Upper lobe of right lung (tissue), 1 donor: ENCODE measurements at places on chromosomes 5 and 9. TPM values are rescaled to one million over a fixed set of nuclear protein-coding genes. Genes with fewer than 3 reads are reported as not detected.

DNA sequence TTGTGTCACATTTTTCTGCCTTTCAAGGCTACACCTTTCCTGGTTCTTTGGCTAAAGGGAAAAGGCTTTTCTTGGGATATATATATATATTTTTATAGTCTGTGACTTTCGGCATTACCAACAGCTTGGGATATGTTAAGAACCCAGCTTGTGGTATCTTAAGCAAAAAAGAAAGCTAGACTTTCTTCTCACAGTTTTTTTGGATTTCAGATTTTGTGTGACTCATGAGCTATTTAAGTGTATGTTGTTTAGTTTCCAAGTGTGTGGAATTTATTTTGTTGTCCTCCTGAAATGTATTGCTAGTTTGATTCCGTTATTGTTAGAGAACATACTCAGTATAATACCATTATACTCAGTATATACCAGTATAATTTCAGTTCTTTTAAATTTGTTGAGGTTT is 64.8 kb downstream of the ERCC6L2 start:
- H3K27me3 ChIP-seq = no peaks in the 10 kb centered on the region
- H3K4me1 ChIP-seq = no peaks in the 10 kb centered on the region
- H3K4me3 ChIP-seq = no peak overlapping the region
- H3K27ac ChIP-seq = no peak overlapping the region
- DNase-seq = no peak

DNA sequence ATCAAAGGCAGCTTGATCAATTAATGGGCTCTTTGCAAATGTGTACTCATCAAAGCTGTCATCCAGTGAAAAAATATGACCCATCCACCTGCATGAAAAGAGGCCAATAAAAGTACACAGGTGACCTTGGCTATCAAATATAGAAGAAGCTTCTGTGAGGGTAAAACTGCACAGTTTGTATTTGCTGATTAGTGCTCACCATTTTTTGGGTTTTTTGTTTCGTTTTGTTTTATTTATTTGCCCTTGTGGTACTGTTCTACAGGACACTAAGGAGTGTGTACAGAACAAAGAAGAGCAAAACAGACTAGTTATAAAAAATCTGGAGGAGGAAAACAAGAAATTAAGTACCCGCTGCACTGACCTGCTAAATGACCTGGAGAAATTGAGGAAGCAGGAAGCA is 101.3 kb downstream of the CNTLN start:
- DNase-seq = no peak

GRCh38 chr9:109990541-109990940 is 210.5 kb downstream of the PALM2AKAP2 start:
- H3K36me3 ChIP-seq = no peaks in the 10 kb centered on the region
- H3K4me1 ChIP-seq = peaks cover 11% of the 10 kb centered on the region
- H3K4me3 ChIP-seq = no peak overlapping the region
- DNase-seq = no peak
- H3K27ac ChIP-seq = no peak overlapping the region

- no peak overlapping the region for H3K27ac ChIP-seq
- no peak overlapping the region for H3K4me3 ChIP-seq
- no peaks in the 10 kb centered on the region for H3K27me3 ChIP-seq
- no peak for DNase-seq
- peaks cover 3% of the 10 kb centered on the region for H3K4me1 ChIP-seq
- no peaks in the 10 kb centered on the region for H3K36me3 ChIP-seq
These were observed 13.8 kb upstream of the ERGIC1 start for GRCh38 chr5:172820046-172820767.

- H3K4me3 ChIP-seq = no peak overlapping the region
- no peaks in the 10 kb centered on the region for H3K36me3 ChIP-seq
- peaks cover 19% of the 10 kb centered on the region for H3K4me1 ChIP-seq
- H3K27me3 ChIP-seq = no peaks in the 10 kb centered on the region
- H3K27ac ChIP-seq = no peak overlapping the region
- no peak for DNase-seq
These were observed 4.8 kb upstream of the ZNF366 start for GRCh38 chr5:72511774-72512592.

The PCDHA4 gene
- total RNA-seq = 1.1 TPM

The RECK gene
- 20.1 TPM for total RNA-seq

The EIF4EBP3 gene
- total RNA-seq = 21.4 TPM

The DBH gene
- total RNA-seq = not detected

The PDLIM4 gene
- 7.4 TPM for total RNA-seq

The CCNI2 gene
- total RNA-seq = 0.55 TPM
